ENCODE measurements at places on chromosomes 6 and 20. TPM values are rescaled to one million over a fixed set of nuclear protein-coding genes. Genes with fewer than 3 reads are reported as not detected.
A peak's percentile ranks its signal among the peaks of the same experiment; 100 is the strongest.

- DNase-seq, result peak; percentile 47
Observed at GRCh38 chr6:159758031-159759001, 3.5 kb upstream of the ACAT2 start.

GRCh38 chr20:21323640-21324039, 20.5 kb downstream of the XRN2 start:
- peak; percentile 85 for DNase-seq

CCM2L gene
- not detected for total RNA-seq

DNA sequence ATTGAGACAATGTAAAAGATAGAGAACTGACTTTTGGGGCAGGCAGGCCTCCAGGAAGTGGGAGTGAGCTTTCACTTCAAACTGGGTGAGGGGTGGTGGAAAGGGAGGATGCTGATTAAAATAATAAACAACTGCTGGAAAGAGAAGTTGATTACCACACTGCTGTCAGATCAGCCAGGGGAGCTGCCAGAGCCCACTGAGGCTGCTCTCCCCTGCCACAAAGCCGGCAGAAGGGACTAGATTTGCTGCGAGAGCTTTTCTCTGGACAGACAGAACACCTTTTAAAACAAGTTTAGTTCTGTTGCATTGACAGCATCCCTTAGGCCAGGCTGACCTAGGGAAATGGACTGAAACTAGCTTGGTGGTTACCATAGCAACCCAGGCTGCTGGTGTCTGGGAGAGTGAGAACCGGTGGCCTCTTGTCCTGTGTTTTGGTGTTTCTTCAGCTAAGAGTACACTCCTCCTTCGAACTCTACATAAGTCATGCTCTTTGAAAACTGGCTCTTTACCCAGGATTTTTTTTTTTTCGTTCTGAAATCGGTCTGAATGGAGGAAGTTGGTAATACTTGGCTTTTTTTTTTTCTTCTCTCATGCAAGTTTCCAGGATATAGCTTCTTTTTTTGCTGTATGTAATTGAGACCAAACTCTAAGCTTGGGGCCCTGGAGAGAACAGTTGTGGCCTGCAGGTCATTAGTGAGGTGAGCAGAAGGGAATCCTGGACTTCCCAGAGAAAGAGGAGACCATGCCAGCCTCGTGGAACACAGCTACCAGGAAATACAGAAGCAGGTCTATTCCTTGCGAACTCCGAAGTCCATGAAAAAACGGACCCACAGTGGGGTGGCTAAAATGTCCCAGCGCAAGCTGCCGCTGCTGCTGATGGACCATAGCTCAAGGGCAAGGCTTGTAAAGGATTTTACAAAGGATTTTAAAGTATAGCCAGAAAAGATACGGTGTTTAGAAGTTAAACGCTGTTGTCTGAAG, 374.4 kb downstream of the UTRN start:
- peak; percentile 27 for DNase-seq

DNA sequence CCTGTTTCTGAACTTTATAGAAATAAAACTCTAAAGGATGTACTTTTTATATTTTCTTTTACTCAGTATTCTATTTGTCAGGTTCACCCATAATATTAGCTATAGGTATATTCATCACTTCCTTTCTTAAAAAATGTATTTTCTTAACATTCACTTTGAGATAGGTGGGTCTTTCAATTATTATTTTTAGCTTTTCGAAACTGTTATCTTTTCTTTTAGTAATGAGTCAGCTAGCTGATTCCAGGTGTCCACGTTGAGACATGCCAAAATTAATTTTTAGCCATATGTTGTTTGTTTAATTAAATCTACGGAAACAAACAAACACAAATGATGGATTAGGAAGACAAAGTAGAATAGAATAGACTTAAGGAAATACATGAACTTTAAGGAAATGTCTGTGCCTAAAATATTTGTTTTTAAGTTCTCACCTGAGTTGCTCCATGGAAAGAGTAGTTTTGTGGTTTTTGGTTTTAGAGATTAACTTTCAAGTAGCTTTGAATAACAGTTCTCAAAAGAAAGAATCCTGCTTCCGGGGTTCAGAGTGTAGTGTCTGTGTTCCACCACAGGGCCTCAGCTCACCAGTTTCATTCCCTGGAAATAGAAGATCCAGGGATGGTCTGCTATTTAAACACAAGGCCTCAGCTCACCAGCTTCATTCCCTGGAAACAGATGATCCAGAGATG, 435.0 kb downstream of the HAO1 start:
- DNase-seq, result no peak

DNA sequence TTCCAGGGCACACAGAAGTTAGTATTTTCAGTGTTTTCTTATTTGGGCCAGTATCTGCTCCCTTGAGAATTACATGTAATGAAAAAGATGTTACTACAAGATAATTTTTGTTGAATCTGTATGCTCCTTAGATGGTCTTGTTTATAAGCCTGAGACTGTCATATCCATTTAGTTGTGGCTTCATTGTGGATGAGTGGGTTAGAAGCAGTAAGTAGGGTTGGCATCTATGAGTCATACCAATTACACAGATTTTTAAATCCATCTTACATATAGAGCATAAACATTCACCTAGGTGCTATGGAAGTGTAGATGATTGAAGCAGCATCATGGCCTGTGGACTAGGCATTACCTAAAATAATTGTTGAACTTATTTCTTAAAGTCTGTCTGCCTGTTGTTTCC, 13.5 kb upstream of the BAG2 start:
- DNase-seq, result no peak

BTN1A1 gene
- total RNA-seq, result not detected

- DNase-seq, result no peak
Observed at GRCh38 chr6:154624038-154624599, 109.1 kb upstream of the SCAF8 start.

POM121L2 gene
- total RNA-seq, result not detected

GRCh38 chr20:38866265-38867061, 59.8 kb upstream of the FAM83D start:
- no peak for DNase-seq

GRCh38 chr6:45827952-45828530, 187.6 kb downstream of the CLIC5 start:
- no peak for DNase-seq

CAGE1 gene
- not detected for total RNA-seq

PNLDC1 gene
- total RNA-seq, result not detected

DNA sequence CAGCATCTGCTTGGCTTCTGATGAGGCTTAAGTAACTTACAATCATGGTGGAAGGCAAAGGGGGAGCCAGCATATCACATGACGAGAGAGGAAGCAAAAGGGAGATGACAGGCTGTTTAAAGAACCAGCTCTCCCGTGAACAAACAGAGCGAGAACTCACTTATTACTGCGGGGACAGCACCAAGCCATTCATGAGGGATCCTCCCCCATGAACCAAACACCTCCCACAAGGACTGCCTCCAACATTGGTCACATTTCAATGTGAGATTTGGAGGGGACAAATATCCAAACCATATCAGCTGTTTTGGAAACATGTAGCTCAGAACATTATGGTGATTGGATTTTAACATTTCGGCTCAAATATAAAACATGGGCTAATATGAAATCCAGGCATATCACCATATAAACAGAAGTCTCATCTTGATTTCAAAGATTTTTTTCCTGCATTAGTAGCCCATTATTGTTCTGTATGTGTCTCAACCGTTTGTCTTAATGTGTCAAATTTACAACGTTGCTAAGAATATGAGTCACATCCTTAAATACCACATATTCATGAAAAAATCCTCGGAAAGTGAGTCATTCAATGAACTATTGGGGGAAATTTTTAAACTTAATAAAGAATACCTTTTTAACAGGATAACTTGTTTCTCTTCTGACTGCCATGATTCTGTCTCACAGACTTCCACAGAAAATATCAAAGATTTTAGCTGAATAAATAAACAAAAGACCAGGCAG, 894.3 kb downstream of the TFAP2A start:
- peak; percentile 89 for DNase-seq

- DNase-seq, result no peak
Observed at GRCh38 chr20:54083459-54083858, 13.1 kb upstream of the BCAS1 start.

PRSS35 gene
- 0.40 TPM for total RNA-seq

- peak; percentile 36 for DNase-seq
Observed at GRCh38 chr6:130778946-130779657, 48.1 kb upstream of the SMLR1 start.

All from LHCN-M2 (cell line).